ENCODE measurements at places on chromosomes 16 and 17. TPM values are rescaled to one million over a fixed set of nuclear protein-coding genes. Genes with fewer than 3 reads are reported as not detected.

GRCh38 chr16:57940382-57940966 lies 30.5 kb downstream of the CNGB1 start:
- DNase-seq: no peak

DNA sequence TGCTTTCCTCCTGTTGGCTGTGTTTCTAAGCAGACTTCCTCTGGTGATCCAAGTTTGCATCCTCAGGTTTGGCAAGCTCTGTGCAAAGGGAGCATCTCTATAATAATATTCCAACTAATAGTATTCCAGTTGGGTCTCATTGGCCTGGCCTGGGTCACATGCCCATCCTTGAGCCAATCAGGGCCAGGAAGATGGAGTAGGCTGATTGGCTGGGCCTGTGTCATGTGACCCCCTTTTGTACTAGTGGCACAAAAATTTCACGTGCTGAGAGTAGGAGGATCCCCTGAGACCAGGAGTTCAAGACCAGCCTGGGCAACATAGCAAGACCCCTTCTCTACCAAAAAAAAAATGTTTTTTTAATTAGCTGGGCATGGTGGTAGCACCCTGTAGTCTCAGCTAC lies 35.2 kb upstream of the MLYCD start:
- DNase-seq: no peak

Gene VASN
- not detected for total RNA-seq

GRCh38 chr16:19366391-19366790 lies 51.3 kb upstream of the TMC5 start:
- no peak for DNase-seq

GRCh38 chr16:79869304-79870015 lies 268.9 kb upstream of the MAF start:
- no peak for DNase-seq

- no peak for DNase-seq
These were observed 29.1 kb downstream of the HS3ST3B1 start for GRCh38 chr17:14329900-14330491.

DNA sequence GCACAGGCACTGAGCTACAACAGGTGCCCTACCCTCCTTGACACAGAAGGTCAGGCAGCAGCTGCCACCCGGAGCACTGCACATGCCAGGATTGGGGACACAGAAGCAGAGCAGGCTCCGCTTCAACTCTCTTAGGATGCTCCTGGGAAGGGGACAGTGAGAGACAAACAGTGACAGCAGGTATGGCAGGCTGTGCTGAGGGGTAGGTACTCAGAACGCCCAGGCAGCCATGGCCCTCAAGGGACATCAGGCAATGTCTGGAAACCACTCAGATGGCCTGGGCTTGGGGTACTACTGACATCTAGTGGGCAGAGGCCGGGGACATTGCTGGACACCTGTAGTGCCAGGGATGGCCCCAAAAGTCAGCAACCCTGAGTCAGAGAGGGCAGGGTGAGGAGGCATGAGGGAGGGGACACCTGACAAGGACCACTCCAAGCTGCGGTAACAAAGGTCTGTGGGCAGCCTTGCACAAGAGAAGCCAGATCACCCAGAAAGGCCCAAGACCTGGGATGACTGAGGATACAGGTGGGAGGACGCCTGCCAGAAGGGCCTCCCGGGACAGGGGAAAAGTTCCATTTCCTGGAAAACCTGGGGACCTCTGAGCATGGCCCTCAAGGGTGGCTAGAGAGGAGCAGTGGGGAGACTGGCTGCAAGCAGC lies 21.2 kb downstream of the PEMT start:
- DNase-seq: no peak

- no peak for DNase-seq
These were observed 61.3 kb downstream of the NKD1 start for GRCh38 chr16:50609471-50609870.

All from activated CD4-positive, alpha-beta memory T cell treated with anti-CD3 and anti-CD28 coated beads, Interleukin-2, amount 10 ng/mL, durations not matched to agents 7 days and 5 days (primary cell).